ENCODE measurements at places on chromosomes 3 and 15.

GRCh38 chr15:65521350-65521749, 3.9 kb upstream of the DPP8 start:
- DNase-seq: no peak

DNA sequence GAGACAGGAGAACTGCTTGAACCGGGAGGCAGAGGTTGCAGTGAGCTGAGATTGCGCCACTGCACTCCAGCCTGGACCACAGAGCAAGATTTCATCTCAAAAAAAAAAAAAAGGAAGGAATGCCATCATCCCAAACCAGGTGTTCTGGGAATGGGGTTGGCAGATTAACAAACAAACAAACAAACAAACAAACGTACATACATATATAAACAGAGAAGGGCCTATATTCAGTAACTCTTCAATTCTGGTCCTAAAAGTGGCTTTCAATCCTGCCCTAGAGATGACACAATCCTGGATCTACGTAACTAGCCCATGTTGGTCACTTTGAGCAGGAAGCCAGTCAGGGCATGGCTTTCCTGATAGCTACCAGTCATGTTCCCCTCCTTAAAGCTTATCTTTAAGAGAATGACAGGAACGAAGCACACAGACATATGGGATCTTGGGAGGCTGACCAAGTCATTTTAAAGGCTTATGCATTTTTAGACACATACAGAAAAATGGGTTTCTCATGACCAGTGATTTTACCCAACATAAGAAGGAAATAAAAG, 29.9 kb upstream of the RAB11A start:
- DNase-seq: no peak

DNA sequence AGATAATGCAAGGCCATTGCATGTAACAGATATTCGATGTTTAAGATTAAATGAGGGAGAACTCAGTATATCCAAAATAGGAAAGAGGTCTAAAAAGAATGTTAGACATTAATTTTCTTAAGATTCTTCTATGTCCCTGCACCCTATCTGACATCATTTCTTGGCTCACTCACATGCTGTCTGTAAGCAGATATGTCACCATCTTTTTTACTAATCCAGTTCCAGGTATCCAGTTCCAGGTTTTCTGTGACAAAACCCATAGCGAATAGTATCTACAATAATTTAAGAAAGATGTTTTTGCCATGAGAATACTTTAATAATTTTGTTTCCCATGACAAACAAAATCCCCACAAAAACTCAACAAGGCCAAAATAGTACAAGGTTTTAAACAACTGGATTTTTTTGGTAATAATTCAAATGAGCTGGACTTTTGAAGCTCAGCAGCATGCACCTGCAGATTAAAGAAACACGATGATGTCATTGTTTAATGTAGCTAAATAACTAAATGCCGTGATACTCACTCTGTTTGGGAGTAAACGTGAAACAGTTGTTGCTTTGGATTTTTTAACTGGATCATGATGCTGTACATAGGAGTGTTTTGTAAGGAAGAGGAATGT, 867.6 kb downstream of the EPHA3 start:
- no peak for DNase-seq

DNA sequence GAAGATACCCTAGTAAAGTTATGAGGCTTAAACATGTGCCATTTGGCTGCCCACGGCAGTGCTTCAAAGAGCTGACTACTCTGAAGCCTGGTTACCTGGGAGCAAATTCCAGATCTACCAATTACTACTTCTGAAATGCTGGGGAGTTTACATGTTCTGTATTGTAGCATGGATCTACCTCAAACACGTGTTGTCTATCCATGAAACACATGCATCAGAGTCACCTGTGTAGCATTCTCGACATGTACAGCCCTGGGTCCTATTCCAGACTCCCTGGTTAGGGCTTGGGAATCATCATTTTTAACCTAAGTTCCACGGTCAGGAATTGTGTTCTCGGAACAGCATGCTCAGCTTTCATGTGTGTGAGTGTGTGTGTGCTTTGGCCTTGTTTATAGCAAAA, 599.3 kb upstream of the MDFIC2 start:
- no peak for DNase-seq

DNA sequence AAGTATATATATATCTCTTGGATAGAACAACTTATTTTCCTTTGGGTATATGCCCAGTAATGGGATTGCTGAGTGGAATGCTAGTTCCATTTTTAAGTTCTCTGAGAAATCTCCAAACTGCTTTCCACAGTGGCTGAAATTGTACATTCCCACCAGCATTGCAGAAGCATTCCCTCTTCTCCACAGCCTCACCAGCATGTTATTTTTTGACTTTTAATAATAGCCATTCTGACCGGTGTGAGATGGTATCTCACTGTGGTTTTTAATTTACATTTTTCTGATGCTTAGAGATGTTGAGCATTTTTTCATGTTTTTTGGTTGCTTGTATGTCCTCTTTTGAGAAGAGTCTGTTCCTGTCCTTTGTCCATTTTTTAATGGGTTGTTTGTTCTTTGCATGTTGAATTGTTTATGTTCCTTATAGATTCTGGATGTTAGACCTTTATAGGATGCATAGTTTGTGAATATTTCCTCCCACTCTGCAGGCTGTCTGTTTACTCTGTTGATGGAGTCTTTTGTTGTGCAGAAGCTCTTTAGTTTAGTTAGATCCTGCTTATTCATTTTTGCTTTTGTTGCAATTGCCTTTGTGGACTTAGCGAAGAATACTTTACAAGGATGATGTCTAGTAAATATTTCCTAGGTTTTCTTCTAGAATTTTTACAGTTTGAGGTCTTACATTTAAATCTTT, 82.7 kb upstream of the NR2F2 start:
- DNase-seq: no peak

DNA sequence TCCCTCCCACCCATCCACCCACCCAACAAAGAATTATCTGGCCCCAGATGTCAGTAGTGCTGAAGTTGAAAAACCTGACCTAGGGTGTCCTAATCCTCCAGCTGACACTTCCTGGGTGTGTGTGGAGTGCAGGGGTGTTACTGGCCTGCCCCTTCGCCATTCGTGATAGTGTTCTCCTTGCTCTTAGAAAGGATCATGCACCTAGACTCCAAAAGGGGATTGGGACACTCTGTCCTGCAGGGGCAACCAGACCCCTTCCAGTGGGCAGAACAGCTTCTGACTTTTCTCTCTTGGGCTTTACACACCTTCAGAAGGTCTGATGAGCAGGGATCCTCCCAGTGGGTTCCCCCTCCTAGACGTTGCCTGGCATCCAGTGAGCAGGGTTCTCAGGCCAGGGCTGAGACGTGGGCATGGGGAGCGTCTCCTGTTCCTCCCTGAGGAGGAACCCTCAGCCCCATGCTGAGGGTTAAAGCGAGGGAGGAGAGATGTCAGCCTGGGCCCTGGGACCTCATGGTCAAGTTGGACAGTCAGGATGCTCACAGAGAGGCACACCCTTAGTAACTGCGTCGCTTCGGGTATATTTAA, 75.0 kb downstream of the AAGAB start:
- DNase-seq: no peak

DNA sequence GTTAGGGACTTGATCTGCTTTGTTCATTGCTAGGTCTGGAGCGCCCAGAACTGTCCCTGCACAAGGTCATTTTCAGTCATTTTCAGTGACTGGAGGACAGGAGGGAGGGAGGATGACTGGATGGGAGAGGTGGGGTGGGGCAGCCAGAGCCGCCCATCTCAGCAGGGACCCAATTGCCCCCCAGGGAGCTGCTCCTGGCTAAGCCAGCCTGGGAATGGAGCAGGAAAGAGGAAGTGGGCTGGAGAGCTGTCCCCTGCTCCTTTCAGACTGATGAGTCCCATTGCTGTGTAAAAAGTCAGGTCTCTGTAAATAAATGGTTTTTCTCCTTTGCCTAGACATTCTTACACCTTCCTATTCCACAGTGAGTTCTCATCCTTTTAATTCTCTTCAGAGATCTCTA, 98.4 kb upstream of the RAD18 start:
- DNase-seq: no peak

GRCh38 chr3:153835540-153835939, 285.6 kb upstream of the ARHGEF26 start:
- DNase-seq: no peak

- DNase-seq: no peak
Measured at GRCh38 chr3:158220575-158220974, 110.7 kb downstream of the RSRC1 start.

DNA sequence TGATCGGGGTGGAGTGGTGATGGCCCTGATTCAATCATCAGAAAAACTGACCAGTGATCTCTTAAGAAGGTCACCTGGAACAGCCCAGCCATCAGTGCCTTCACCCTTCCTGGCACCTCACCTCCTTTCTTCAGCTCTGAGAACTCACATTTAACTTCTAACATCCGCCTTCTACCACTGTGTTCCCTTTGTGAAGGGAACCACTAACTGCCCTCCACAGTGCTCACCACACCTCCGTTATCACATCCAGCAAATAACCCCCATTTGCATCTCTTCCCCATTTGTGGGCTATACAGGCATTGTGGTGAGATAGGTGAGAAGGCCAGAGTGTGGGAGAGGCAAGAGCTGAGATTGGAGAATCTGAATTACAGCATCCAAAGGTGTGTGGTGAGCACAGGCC, 107.4 kb downstream of the PLCL2 start:
- no peak for DNase-seq

GRCh38 chr15:74988007-74988800, 7.2 kb upstream of the SCAMP5 start:
- DNase-seq: no peak

DNA sequence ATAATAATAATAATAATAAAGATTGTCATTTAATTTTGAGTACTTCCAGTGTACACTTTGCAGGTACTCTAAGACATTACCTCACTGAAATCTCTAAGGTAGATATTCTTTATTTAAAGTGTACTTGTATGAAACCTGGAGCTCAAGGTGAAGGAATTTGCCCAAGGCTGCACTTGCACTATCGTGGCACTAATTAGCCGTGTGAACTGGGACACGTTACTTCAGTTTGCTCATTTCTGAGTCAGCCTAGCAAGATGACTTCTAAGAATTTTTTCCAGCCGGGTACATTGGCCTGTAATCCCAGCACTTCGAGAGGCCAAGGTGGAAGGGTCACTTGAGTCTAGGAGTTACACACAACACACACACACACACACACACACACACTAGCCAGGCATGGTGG, 33.5 kb downstream of the MLH1 start:
- DNase-seq: no peak

- no peak for DNase-seq
Measured at GRCh38 chr15:58312031-58312430, 119.8 kb upstream of the LIPC start.

GRCh38 chr3:133301194-133301593, 98.7 kb upstream of the BFSP2 start:
- DNase-seq: no peak

GRCh38 chr3:42908675-42909074, 2.7 kb downstream of the ZNF662 start:
- no peak for DNase-seq

DNA sequence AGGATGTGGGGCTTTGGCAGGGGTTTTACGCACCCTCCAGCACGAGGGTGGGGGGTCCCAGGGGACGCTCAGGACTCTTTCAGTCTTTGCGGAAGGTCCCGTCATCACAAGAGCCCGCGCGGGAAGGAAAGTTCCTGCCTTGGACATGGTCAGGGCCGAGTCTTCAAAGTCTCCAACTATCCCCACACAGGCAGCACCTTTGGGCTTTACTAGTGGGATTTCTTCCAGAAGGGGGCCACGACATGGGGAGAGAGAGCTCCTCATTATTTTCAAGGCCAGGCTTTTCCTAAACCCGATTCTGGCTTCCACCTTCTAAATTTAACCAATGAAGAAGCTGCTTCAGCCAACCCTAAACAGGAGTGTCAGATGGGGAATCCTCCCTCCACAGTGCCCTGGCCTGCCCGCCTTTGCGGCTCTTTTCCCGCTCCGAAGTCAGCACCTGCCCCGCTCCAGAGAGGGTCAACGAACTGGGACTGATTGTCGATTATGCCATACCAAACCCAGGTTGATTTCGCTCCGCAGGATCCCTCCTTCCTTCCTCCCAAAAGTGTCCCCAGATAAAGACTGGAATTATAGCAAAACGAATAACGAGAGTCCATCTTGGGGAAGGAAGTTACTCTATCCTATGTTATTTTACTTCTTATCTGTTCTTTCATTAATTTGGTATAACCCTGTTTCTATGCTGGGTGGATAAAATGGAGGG, 11.0 kb downstream of the SHOX2 start:
- DNase-seq: no peak

DNA sequence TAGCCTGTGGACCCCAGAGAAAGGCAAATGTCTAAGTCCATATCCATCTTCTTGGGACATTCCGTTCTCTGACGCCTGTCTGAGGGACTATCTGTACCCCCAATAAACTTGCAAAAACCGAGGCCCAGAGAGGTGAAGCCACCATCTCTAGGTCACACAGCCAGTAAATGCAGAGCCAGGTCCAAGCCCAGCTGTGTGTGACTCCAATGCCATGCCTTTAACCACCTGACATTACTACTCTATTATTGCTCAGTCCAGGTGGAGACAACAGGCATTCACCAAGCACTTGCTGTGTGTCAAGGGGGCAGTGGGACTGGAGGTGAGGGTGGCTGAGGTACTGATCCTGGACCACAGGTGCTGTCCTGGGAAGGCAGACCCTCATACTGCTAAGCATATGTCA, 25.4 kb downstream of the CYP8B1 start:
- no peak for DNase-seq

- no peak for DNase-seq
Measured at GRCh38 chr15:40075298-40076044, 33.2 kb downstream of the BMF start.

DNA sequence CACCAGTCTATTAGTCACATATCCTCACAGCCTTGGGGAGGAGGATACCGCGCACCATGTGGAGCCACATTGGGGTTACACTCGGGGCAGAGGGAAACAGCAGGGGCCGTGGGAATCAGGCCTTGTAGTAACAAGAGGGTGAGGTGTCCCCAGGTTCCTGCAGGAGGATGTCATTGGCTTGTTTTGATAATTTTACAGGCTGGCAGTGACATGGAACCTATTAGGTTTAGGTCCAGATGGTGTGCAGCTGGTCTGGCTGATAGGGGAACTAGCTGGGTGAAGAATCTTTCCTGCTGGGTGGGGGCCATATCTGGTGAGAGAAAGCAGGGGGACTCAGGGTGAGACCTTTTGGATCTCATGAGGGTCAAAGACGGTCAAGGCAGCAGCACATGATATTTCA, 9.8 kb upstream of the MEF2A start:
- DNase-seq: no peak

- no peak for DNase-seq
Measured at GRCh38 chr3:13176445-13176844, 103.2 kb upstream of the IQSEC1 start.

- no peak for DNase-seq
Measured at GRCh38 chr15:27086805-27087204, 115.8 kb downstream of the GABRG3 start.

GRCh38 chr3:48795997-48796732, 51.5 kb downstream of the PRKAR2A start:
- DNase-seq: no peak

DNA sequence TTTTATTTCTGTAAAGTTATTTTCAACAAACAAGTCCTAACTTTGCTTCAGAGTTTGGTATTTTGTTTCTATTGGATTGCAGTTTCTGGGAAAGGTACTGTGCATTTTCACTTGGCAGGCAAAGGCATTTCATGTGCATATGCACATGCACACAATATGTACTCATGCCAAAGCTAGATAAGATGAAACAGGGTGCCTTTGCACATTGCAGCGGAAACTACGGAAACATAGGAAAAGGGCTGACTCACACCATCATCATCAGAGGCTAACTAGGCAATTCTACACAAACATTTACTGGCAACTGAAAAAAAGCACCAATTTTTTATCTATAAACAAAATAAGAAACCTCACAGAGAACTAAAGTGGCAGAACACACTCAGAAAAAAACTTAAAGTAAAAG, 550.6 kb upstream of the NECTIN3 start:
- no peak for DNase-seq

Data from stimulated activated CD8-positive, alpha-beta memory T cell treated with anti-CD3 and anti-CD28 coated beads, Interleukin-15, amount 100 ng/mL, for 24 hours (primary cell).